ENCODE measurements at places on chromosomes 3 and 15.

GRCh38 chr3:107525644-107526305, 3.0 kb downstream of the BBX start:
- DNase-seq: no peak

DNA sequence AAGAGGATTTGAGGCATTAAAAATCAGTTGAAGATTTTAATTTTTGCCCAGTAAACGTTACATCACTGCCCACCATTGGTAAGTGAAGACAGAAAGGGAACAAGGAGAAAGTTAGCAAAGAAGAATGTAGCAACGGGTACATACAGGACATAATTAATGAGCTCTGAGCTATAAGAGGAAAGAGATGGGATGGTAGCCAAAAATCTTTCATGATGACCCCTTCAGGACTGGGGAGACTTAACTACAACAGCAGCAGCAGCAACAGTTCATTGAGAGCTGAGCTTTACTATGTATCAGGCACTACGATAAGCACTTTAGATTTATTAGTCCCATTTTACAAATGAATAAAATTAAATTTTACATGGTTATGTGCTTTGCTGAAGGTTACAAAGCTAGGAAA, 18.4 kb downstream of the EMC4 start:
- no peak for DNase-seq

- DNase-seq: no peak
Observed at GRCh38 chr3:135944831-135945230, 20.7 kb upstream of the PPP2R3A start.

DNA sequence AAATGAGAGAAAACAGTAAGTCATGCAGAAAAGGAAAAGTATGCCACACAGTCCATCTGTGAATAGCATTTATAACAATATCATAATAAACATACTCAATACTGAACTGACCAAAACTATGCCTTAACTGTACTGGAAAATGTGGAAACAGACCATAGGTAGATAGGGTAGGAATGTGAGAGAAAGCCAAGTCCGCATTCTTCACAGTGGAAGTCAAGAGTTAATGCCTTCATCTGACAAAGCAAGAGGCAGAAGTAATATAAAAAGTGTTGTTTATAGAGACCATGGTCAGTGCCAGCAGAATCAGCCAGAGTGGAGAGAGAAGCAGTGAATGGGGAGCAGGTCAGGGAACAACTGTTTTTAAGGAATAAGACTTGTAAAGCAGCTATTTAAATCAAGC, 52.3 kb downstream of the KBTBD12 start:
- DNase-seq: no peak

GRCh38 chr3:36524560-36524959, 144.3 kb downstream of the STAC start:
- no peak for DNase-seq

- DNase-seq: no peak
Observed at GRCh38 chr15:49037546-49037940, 8.7 kb downstream of the SECISBP2L start.

DNA sequence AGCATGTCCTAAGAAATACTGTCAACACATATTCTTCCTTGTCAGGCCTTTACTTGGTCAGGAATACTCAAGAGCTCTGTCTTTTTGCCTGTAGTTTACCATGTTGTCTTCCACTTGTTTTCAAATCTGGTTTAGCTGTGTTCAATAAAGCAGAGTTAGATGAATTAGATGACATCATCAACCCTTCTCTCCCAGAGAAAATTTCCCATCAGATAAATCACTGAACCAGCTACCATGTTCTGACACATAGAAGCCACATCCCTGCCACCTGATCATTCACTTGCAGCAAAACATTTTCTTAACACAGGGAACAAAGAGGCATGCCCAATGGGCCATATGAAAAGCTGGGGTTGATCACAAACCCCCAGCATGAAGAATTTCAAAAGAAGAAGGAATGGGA, 42.1 kb downstream of the TERC start:
- DNase-seq: no peak

DNA sequence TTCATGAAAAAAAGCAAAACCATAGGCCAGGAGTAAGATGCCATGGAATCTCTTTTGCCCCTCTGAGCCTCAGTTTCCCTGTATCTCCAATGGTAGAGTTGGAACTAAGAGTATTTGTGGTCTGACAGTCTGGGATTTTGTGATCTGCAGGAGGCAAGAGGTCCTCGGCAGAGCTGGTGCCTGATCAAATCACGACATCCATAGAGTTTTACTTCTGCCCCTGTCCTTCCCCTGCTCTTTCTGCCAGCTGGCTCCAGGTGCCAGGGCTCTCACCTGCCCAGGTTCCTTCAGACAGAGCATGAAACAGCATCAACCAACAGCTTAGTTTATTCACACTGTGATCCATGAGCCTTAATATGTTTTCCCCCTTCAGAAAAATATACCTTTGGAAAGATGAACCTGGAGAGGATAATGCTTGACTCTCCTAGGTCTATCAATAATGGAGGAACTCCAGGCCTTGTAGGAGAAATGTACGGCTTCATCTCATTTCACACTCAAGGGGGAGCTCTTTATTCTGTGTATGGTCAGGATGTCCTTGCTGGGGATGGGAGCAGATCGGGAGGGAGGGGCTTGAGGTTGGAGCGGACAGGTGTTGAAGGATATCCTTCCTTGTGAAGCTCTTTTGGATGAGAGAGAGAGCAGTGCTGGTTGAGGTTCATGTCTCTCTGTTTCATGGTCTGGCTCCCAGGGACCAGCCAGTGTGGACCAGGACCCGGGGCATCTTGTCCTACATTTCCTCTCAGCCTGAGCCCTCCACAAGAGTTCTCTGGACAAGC, 309.9 kb downstream of the RPLP1 start:
- DNase-seq: no peak

GRCh38 chr15:74809956-74810355, 2.7 kb upstream of the LMAN1L start:
- no peak for DNase-seq

DNA sequence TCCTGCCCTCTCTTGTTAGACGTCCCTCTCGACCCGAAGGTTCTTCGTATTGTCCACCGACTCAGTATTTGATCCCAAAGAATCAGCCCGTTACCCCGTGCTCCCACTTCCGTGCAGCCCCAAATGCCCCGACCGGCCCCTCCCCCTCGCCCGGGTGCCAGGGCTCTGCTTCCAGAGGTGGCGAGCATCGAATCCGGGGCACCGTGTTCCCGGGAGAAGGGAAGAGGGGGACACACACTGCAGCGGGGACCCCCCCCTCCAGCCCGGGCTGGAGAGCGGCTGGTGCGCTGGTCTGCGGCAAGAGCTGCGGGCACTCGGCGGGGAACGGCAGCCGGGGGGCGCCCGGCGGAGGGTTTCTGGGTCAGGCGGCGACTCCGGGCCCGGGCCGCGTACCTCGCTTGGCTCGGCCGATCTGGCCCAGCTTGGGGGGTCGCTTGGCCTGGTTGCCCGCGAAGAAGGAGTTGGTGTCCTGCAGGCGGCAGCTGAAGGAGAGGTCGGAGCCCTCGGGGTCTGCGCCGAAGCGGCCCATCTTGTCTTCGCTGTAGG, 556 bp downstream of the CAMK2N2 start:
- no peak for DNase-seq

DNA sequence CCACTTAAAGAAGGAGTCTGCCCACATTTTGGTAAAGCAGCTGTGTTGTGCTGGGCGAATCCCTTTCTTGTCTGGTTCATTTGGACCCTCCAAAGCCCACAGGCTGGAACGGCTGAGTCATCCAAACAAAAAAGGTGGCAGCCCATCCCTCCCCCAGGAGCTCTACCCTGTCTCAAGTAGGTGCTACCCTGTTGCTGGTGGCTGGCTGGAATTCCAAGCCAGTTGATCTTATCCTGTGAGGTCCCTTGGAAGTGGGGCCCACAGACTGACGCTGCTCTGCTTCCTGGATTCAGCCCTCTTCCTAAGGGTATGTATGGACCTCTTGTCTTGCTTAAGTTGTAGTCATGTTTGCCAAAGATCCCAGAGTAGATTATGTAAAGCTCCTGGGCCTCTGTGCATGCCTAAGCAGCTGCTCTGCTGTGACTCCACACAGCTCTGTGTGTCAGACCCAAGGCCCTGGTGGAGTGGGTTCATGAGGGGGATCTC, 44.5 kb downstream of the CCR1 start:
- DNase-seq: no peak

DNA sequence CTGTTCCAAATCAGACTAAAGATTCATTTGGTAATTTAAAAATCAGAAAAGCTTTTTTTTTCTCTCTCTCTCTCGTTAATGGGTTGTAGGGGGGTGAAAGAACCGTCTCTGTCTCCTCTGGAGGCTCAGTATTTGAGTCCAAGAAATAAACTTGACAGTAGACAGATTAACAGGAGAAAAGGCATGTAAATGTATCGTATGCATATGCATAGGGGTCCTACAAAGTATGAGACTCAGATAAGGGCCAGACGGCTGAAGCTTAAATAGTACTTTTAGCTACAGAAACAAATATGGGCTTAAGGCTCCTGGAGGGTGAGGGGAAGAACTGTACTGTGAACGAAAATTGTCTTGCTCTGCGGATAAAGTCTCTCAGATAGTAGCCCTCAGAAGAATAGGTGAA, 42.4 kb downstream of the PIK3CA start:
- DNase-seq: no peak

- no peak for DNase-seq
Observed at GRCh38 chr3:56833022-56833421, 31.3 kb upstream of the ARHGEF3 start.

GRCh38 chr15:43237842-43238470, 17.1 kb upstream of the EPB42 start:
- DNase-seq: no peak

DNA sequence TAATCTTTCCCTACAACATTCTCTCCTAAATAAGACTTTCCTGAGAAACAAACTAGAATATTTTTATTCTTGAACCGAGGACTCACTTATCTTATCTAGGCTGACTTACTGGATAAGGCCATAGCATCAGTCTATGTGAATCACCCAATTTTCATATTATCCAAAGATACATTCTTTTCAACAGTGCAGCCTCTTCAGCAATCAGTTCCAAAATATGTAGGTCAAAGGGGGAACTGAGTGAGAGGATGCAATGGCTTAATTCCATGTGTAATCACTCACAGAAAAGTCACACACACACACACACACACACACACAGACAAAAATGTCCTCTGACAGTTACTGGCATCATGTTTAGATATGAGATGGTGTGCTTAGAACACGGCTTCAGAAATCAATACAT, 31.5 kb upstream of the MECOM start:
- DNase-seq: no peak

- DNase-seq: no peak
Observed at GRCh38 chr15:88302373-88302772, 45.8 kb upstream of the NTRK3 start.

GRCh38 chr3:99846477-99847160, 29.0 kb downstream of the CMSS1 start:
- peak; percentile 23 for DNase-seq

DNA sequence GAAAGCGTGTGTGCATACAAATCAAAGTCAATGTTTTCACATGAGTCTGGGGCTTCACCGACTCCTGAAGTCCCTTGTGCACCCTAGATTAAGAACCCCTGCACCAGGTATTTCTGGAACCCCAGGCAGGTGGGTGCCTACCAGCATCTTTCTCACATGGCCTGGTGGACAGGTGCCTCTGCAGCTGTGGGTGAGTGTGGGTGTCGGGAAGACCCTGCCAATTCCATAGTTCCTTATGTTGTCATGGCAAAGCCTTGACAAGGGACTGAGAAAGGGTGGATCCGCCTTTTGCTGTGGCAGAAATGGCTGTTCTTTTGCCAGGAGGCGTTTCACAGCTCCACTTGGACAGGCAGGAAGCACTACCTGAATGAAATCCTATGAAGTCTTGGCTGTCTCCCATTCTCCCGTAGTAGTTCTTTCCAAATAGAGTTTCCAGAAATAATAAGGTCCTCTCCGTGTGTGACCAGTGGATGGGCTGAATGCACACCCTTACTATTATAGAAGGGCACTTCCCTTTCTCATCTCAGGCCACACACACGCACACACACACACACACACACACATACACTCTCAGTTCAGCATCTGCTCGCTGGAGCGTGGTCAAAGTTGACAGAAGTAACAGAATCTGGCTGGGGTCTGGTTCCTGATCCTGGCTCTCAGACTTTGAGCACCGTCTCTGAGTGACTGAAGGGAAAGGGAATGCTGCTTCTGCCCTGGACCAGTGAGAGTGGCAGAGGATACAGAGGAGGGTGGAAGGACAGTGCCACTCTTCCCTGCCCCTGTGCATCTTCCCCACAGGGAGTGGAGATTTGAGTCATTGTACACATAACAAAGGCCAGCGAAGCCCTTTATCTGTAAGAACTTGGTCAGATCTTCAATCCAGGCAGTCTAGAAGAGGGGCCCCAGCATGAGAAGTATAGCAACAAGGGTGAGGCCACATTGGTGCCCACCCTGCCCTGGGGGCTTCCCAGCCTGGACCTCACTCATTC, 38.7 kb downstream of the PDIA5 start:
- DNase-seq: no peak

GRCh38 chr3:30198162-30198561, 408.2 kb upstream of the TGFBR2 start:
- no peak for DNase-seq

- no peak for DNase-seq
Observed at GRCh38 chr15:42691308-42691707, 45.6 kb downstream of the CDAN1 start.

DNA sequence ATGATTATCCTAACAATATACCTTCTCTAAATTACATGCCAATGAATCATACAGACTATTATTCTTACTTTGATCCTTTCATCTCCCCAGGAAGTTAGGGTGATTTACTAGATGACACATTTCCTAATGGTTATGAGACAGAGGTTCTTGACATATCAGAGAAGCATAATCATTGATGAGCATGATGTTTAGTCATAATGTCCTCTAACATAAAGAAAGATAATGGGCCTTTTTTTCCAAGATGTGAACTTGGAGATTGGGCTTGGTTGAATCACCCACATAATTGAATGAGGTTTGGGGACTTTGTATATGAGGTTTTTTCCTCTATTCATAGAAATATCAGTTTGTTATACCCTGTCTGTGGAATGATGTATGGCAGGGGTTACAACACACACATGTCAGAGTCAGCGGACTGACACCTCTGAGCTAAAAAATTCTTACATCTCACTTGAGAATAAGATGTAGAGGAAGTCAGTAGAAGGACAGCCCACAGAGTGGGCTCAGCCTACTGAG, 69.7 kb upstream of the DCBLD2 start:
- no peak for DNase-seq

GRCh38 chr3:122514123-122515019, at the start of gene KPNA1:
Gene KPNA1, minus strand, starts transcription at chr3:122514939. Its CDS starts 18,374 bp downstream, at chr3:122496565.
- peak; percentile 67 for DNase-seq
